ENCODE measurements at places on chromosomes 2 and 18. TPM values are rescaled to one million over a fixed set of nuclear protein-coding genes. Genes with fewer than 3 reads are reported as not detected.

Gene VIT
- total RNA-seq: under 0.01 TPM

Gene RNF125
- under 0.01 TPM for total RNA-seq

Gene CHRNA1
- 0.90 TPM for total RNA-seq

Gene TRIM43
- total RNA-seq: not detected

Gene PLEKHB2
- 82.1 TPM for total RNA-seq

Gene PPM1B
- 25.6 TPM for total RNA-seq

Gene SP140
- total RNA-seq: 1.4 TPM

Gene LRRFIP1
- 52.2 TPM for total RNA-seq

Gene KATNAL2
- 1.4 TPM for total RNA-seq

Gene ITGA4
- 20.6 TPM for total RNA-seq

Gene ZEB2
- 50.9 TPM for total RNA-seq

Gene NCOA1
- 11.3 TPM for total RNA-seq

Gene IL1F10
- not detected for total RNA-seq

Gene COLEC12
- total RNA-seq: 2.3 TPM

Gene TUBA3D
- total RNA-seq: not detected

Gene LYG1
- total RNA-seq: not detected

Gene CXCR4
- total RNA-seq: not detected

Gene CTAGE1
- under 0.01 TPM for total RNA-seq

Gene FBXO36
- total RNA-seq: 2.2 TPM

Gene IGFBP2
- total RNA-seq: 33.5 TPM

Gene PCARE
- total RNA-seq: not detected

Gene TRMT61B
- total RNA-seq: 11.1 TPM

Gene DSC1
- total RNA-seq: not detected

Gene ANKRD44
- 15.6 TPM for total RNA-seq

Measured in IMR-90 (cell line).